ENCODE measurements at places on chromosomes 6 and 20.

DNA sequence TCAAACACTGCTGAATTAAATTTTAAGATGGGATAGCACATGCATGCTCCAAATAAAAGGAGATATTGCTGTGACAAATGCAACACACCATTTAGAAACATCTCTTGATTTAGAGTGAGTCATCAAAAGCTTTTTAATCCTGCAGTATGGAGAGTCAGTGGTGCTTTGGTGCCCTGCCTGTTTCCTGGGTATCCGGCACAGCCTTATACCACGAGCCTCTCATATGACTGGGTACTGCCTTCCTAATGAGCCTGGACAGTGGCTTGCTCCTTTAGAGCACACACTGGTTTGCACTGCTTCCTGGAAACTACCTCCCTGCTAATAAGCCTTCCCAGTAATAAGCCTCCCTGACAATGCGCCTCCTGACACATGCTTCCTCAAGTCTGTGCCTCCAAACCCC lies 65.3 kb upstream of the KCNK16 start:
- DNase-seq = no peak

GRCh38 chr6:155828989-155829388 lies 373.4 kb upstream of the NOX3 start:
- no peak for DNase-seq

DNA sequence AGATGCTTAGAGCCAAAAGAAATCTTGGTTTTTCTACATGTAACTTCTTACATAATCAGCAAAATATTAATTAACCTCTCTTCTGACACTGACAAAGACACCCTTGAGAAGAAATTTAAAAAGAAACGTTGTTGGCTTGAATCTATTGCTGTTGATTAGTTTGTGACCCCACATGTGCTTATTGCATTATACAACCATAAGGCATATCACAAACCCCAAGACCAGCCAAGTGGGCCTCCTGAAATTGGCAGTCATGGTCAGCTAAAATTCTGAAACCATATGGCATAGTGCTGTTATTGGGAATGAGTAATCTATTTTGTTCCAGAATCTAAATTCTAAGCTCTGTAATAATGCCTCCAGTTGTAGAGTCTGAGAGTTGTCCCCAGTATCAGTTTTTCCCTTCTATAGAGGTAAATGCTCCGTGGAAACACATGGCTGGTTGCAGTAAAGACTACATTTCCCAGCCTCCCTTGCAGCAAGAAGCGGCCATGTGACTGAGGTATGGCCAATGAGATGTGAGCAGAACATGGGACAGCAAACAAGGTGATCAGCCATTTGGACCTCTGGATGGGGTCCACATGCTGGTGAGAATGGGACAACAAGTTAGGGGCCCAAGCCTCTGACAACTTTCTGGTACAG lies 42.3 kb upstream of the PTPN1 start:
- DNase-seq = no peak

GRCh38 chr20:41509316-41510200 lies 108.6 kb downstream of the CHD6 start:
- DNase-seq = no peak

DNA sequence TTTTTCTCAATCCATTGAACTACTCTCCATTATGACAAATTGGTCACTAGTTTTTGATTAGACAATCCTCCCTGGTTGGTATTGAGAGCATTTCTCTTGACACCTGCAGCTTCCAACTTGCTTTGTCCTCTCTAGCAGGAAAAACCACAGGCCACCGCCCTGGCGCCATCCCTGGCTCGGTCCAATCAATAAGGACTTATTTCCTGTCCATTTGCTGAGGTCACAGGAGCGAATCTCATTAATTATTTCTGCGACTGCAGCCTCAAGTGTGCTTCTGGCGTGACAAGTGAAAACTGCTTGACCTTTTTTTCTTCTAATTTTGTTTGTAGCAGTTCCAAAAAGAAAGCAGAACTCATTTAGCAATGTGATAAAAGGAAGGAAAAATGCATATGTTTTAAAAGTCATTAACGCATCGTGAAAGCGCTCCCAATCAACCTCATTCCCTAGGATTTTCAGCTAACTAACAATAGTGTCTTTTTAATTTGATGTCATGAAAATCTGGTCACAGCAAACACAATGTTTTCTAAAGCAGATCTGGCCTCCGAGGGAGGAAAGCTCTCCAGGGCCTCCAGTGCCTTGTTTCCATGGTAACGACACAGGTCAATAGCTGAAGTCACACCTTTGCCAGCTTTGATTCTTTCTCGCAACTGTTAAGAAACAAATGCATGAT lies 39.0 kb upstream of the BEND3 start:
- DNase-seq = no peak

DNA sequence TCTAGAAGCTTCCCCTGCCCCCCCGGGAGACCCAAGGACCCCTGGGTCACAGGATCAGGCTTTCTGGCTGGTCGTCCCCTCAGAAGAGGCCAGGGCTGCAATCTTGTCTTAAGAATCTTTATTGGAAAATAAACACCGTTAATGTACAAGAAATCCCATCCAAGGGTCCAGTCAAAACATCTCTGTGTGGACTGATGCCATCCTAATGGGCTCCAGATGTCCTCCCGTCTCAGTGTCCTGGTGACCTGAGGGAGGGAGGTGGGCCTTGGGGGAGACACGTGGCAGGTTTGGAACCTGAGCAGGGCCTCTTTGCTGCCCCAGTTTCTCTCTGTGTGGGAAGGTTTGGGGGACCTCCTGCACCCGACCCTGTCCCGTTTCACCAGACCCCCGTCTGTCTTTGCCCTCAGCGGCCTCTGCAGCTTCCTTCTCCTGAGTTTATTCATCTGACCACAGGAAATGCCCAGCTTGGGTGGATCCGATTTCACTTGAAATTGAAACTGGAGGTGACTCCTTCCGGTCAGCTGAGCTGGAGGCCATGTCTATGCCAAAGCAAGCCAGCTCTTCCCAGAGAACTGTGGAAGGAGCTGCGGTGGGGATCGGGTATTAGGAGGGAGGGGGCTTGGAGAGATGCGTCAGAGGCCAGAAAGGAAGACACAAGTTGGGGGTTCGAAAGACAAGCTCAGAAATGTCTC lies 75.1 kb downstream of the SLC2A10 start:
- DNase-seq = no peak

- DNase-seq = no peak
Observed at GRCh38 chr20:38269715-38270114, 9.2 kb upstream of the KIAA1755 start.

GRCh38 chr6:4162370-4162769 lies 27.0 kb upstream of the ECI2 start:
- no peak for DNase-seq

- DNase-seq = no peak
Observed at GRCh38 chr6:100267721-100268123, 197.0 kb downstream of the SIM1 start.

DNA sequence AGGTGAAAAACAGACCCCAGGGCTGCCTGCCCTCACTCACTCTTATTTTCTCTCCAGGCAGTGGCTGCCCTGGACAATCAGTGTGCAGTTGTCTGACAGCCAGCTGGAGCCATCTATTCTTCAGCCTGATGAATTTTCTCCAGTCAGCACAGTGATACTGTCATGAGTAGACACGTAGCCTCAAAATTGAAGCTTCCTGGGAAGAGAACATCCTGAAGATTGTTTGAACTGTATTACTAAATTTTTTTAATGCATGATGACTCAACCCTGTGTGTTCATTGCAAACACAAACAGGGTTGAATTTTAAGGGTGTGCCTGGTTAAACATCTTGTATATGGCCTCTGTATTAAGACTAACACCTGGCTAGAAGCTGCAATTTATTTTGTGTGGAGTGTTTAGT lies 49.8 kb upstream of the STXBP5 start:
- DNase-seq = no peak

DNA sequence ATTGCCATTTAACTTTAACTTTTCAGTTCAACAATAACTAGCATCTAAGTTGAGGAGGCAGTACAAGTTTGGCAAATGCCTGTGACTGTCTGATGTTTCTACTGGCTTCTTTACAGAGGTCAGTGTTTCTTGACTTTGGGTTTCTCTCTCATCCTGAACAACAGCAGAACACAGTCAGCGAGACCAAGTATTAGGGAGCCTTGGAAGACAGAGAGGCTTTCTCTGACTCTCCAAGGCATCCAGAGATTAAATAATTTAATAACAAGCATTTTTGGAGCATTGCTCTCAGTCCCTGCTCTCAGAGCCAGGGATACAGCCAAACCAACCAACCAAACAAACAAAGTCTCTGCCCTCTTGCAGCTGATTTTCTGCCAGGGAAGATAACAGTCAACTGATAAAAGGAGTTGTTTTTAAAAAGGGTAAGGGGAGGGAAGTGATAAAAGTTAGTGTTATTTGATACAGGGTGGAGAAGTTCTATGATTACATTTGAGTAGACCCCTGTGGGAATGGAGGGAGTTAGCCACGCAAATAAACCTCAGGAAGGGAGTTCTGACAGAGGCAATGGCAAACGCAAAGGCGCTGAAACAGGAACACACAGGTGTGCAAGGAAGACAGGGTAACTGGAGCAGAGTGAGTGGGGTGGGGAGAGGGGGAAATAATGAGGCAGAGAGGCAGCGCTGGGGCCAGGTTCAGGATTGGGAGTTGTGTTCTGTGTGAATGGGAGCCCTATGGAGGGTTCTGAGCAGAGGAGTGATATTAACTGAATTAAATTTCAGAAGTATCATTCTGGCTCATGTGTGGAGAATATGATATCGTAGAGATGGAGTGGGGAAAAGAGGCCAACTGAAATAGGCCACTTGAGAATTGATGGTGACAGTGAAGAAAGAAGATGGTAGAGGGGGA lies 55.2 kb downstream of the SEL1L2 start:
- no peak for DNase-seq

DNA sequence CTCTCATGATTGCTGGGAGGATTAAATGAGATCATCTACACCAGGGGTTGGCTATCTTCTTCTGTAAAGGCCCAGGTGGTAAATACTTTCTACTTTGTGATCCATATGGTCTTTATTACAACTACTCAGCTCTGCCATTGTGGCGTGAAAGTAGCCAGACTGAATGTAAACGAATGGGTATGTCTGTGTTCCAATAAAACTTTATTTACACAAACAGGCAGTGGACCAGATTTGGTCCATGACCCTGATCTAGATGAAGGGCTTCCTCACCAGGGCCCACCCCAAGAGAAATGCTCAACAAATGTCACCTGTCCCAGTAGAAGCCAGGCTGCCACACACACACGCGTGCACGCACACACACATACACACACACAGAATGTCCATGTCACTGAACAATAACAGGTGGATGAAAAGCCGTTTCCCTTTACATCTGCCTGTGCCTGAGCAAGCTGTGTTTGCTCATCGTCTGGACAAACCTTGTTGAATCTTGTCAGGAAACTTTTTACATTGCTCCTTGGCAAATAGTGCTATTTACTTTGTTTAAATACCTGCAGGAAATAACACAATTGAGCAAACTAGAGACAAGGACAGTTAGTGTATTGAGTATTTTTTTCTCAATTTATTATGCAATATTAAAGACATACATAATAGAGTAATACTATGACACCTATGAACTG lies 114.3 kb downstream of the EYA2 start:
- DNase-seq = no peak

DNA sequence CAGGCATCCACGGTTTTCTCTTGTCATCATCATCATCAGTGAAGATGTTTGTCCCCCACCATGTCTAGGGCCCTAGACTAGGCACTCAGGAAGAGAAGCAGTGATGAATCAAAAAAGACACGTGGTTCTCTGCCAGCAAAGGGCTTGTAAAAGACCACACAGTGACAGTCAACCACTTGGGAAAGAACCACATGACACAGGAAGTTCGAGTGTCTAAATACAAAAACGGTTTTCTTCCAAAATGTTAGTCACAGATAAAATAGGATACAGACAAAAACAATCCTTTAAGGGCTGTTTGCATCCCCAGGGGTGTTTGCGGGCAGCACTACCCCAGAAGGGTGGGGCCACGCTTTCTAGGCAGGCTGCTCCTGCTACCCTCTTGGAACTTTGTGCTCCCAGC lies 356.8 kb upstream of the AGPAT4 start:
- DNase-seq = no peak

DNA sequence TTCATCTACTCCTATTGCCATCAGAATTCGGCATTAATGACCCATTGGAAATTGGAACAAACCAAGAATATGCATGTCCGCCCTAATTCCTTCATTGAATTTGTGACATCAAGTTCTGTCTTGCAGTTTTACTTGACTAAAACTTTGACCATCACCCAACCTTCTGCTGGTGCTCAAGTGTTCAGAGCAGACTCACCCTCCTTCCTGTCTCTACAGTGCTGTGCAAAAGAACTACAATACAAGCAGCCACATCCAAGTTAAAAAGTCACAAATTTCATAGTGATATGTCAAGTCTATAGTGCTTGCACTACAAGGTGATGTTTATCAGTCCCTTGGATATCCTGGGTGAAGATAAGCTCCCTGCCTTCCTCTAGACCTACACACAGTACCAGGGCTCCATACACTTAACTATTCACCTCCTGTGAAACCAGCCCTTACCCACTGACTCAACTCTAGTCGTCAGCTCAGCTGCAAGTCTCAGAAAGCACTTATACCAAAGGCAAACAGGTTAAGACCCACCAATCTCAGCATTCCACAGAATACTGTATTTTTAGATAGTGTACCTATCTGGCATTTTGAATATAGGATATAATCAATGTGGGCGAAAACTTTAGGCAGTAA lies 23.6 kb downstream of the SNX5 start:
- DNase-seq = no peak

GRCh38 chr6:15305909-15306308 lies 60.0 kb downstream of the JARID2 start:
- DNase-seq = no peak

DNA sequence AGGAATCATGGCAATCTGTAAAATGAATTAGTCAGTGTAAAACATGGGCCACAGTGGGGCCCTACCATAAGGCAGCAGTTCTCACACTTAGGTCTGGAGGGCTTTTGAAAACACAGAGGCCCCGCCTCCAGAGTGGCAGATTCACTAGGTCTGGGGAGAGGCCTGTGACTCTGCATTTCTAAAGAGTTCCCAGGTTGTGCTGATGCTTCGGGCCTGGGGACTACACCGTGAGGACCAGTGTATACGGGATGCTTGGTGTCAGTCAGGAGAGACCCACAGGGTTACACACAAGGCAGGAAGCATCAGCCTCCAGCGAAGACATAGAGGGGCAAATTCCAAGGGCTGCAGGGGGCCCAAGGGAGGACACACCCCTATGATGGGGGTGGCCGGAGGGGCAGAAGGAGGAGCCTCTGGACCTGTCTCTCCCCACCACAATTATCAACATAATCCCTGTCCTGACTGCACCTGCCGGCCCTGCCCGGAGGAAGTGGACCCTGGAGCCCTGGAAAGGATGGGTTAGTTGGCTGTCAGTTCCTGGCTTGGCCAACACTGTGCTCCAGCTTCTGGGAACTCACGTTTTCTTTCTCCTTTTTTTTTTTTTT lies 46.7 kb downstream of the FGD2 start:
- DNase-seq = no peak

DNA sequence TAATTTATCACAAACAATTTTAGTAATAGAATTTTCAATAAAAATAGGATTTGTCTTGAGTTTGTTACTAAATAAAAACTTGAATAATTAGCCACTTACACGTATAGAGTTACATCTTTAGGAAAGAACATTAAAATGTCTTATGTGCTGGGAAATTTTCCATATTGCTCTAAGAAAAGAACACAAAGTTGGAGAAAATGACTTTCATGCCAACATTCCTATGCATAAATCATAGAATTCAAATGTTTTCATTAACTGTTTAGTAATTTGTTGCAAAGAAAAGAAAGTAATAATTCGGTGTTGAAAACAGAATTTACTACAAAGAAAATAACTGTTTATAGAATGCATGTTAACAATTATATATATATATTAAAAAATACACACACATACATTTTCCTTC lies 4.7 kb upstream of the TBC1D32 start:
- DNase-seq = no peak
